HuH-7 (cell line): ENCODE measurements at places on chromosomes 5 and 9.

GRCh38 chr9:112839331-112839730, 51.3 kb downstream of the SLC46A2 start:
- DNase-seq = no peak

DNA sequence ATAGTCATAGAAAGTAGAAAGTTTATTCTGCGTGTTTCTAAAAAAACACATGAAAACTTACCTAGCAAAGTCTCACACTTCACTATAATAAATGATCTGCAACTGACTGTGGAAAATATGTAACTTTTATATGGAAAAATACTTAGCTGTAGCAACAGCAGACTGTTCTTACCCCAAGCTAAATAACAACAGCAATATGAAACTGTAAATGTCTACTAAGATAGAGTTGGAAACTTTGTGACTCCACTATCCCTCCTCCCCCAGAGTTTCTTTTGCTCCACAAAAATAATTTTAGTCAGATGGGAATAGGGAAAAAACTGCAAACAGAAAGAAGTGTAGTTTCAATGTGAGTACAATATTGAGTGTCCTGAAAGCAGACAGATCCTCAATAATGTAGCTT, 21.0 kb downstream of the MLLT3 start:
- no peak for DNase-seq

DNA sequence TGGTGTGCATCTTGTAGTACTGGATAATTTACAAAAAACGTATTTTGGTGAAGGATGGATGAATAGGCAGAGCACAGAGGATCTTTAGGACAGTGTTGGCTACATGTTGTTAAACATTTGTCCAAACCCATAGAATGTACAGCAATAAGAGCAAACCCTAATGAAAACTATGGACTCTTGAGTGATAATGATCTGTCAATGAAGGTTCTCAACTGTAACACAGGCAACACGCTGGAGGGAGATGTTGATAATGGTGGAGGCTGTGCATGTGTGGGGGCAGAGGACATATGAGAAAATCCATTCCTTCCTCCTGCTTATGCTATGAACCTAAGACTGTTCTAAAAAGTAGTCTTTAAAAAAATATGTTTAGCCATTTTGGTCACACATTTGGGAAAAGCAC, 194.0 kb downstream of the FER start:
- DNase-seq = no peak

- no peak for DNase-seq
Measured at GRCh38 chr5:169567079-169567478, 16.5 kb upstream of the SPDL1 start.

GRCh38 chr9:112081918-112082729, 93.0 kb downstream of the SUSD1 start:
- no peak for DNase-seq

GRCh38 chr9:124428751-124429529, 13.7 kb upstream of the PSMB7 start:
- DNase-seq = no peak

DNA sequence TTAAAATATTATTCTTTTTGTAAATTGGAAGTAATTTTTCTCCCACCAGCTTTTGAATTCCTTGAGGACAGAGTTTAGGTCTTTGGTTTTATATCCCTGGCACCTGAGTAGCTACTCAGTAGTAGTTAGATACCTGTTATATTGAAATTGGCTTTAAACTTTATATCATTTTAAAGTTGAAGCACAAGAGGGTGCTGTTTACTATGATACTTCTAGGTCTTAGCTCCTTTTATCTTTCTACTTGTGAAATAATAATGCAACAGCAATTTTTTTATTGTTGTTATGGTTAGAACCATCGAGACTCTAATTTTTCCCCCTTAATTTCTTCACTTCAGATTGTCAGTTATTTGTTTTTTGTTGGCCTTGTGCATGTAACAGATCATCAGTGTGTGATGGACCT, 46.3 kb downstream of the AP3S1 start:
- no peak for DNase-seq

DNA sequence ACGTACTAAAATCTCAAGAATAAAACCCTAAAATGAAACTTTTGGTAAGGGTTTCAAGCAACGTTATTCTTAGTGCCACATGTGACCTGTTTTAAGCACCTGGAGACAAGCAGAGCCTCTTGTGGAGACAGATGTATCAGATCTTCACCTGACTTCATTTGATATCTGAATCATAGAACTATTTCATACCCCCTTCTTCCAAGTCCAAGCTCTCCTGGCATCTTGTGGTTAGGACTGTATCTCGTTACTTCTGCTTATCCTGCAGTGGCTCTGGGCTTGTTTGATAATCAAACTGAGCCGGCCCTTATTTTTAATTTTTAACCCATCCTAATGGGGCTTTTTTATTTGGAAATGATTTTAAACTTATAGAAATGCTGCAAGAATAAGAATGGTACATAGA, 11.1 kb upstream of the FSD1L start:
- no peak for DNase-seq

DNA sequence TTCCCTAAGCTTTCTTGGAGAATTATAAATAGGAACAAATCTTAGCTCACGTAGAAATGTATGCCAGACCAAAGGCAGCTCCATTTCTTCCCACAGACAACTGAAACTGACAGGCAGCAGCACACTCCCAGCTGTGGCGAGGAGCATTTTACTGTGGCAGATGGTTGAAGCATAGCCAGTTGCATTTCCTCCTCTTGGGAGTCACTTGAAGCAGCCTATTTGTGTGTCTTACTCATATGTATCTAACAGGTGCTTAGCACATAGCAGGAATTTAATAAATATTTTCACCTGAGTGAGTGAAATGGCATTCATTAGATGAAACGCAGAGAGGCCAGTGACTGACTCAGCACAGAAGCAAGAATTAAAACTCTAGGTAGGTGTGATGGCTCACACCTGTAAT, 12.3 kb upstream of the MTMR12 start:
- no peak for DNase-seq

DNA sequence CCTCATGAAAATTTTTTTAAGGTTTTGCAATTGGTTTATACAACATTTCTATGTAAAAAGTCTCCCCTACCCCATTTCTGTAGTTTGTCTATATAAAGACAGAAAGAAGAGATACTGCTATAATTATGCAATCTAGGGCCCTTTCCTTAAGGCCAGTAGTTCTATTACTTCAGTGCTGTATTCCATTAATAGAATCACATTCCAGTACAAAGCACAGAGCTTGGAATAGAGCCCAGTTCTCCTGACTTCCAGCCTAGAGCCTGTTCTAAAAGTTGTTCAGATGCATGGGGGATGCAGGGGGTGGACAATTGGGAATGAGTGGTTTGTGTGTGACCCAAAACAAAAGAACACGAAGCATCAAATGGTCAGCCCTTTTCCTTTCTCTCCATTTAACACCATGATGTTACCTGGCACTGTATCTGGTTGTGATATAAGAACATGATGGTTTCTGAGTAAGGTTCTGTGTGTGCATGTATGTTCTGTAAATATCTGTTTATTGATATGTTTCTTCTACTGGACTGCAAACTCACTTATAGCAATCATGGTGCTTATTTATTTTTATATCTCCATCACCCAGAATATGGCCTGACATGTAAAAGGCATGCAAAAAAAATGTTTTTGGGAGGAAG, 8.2 kb upstream of the GRAMD2B start:
- no peak for DNase-seq

GRCh38 chr5:56352808-56353590, 119.9 kb upstream of the ANKRD55 start:
- no peak for DNase-seq

DNA sequence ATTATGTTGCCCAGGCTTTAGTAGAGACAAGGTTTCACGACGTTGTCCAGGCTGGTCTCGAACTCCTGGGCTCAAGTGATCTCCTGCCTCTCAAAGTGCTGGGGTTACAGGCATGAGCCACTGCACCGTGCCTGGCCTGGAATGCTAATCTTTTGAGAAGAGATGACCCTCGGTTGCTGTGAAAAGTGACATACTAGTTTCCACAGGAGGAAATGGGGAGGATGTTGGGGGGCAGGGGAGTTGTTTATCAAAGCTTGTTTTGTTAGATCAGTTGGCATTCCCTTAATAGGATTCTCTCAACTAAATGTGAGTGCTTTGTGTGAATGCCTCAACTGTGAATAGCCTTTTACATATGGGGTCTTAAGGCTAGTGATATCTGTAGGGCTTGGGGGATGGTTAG, 16.4 kb upstream of the MATR3 start:
- no peak for DNase-seq

- DNase-seq = no peak
Measured at GRCh38 chr9:91711755-91712601, 238.1 kb downstream of the ROR2 start.

DNA sequence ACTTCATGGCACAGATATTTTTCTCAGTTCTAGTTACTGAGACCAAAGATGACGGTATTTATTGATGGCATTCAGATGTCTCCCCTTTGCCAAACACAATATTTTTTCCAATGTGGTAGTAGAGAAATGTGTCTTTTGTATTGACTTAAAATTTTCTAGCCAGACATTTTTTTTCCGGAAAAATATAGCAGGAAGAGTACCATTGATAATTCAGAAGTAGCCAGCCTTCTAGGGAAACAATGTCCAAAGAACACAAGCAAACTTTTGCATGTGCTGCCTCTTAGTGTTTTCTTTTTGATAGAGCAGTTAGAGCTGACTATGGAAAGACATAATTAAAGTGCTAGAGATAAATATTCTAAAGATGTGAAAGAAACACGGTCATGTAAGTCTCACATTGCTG, 231.4 kb downstream of the MARCHF11 start:
- DNase-seq = no peak

DNA sequence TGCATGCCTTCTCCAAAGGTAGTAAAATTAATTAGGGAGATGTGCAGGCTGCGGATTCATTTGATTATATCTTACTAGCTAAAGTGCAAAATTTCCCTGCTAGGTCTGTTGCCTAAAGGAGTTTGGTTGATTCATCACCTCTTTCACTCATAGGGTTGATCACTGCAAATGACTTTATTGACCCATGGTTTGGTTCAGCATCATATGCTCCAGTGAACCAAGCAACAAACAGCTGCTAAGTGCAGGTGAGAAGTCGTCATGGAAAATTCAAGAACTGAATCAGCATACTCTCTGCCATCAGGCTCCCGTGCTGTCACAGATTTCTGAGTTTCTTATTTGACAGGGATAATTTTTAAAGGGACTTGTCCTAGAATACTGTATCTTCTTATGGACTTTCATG, 571.8 kb upstream of the CDH18 start:
- DNase-seq = no peak

GRCh38 chr9:129254566-129255287, 76.7 kb upstream of the IER5L start:
- DNase-seq = no peak

- no peak for DNase-seq
Measured at GRCh38 chr5:157944938-157945337, 86.0 kb upstream of the CLINT1 start.

DNA sequence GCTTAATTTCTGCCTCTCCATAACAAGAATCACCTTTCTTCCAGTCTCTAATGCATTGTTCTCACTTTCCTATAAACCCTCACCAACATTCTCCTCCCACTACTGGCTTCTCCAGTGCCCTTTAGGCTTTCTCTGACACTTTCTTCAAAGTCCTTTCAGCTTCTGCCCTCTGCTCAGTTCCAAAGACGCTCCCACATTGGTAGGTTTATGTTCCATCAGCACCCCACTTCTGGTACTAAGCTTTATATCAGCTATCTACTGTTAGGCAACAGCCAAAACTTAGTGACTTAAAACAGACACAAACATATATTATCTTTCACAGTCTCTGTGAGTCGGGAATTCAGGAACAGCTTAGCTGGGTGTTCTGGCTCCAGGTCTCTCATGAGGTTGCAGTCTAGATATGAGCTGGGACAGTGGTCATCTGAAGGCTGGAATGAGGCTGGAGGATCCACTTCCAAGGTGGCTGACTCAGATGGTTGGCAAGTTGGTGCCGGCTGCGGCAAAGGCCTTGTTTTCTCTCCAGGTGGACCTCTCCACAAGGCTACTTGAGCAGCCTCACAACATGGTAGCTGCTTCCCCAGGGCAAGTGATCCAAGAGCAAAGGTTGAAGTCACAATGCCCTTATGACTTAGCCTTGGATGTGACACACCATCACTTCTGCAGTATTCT, 37.4 kb downstream of the BOD1 start:
- DNase-seq = no peak

DNA sequence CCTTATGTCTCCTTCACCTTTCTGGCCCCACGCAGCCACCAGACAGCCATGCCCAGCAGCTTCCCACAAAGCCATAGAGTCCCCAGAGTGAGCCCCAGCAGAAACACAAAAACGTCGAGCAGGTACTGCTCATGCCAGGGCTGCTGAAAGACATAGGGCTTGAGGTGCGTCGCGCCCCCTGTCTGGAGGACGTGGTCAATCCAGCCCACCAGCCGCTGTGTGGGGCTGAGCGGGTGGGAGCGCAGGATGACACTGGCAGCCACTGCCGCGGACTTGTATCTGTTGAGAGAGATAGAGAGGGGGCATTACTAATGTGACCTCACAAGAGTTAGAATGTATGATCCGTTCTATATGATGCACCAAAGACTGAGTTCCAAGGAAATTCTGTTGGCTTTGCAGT, 31.0 kb downstream of the UGT3A2 start:
- DNase-seq = no peak

DNA sequence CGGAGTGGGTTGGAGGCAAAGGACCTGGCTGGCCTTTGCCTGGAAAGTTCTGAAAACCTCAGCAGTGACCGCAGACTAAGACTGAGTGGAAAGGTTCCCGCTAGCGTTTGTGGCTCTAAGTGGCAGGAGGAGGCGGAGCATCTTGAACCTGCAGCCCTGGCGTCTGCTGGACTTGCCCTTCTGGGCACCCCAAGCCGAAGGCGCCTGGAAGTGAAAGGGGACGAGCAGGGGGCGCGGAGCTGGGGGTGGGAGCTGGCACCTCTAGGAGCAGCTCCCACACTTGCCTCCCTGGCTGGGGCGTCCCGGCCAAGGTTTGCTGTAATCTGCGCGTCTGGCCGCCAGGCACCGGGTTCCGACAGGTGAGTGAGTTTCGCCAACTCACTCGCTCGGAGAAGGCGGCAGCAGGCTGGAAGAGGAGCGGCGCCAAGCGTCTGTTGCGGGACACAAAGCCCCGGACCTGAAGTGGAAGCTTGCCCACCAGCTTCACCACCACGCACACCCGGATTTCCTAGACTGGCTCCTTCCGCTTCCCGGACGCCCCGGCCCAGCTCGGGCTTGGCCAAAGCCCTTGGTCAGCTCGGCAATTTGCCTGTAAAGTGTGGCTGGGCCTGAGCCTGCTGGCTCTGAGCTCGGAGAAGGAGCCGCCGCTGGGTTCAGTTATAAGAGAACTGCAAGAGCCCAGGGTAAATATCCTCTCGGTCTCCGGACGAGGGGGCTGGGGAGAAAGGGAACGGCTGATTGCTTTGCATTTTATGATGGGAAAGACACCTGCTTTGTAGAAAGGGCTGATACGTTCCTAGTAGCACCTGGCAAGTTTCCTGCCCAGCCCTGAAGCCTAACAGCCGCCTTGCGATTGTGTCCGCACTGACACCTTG, at the start of gene GNA14:
GNA14 (minus strand) TSS at position 89 of the 875 bp plus-strand sequence. CDS start 529 bp downstream, outside the sequence.
- no peak for DNase-seq

DNA sequence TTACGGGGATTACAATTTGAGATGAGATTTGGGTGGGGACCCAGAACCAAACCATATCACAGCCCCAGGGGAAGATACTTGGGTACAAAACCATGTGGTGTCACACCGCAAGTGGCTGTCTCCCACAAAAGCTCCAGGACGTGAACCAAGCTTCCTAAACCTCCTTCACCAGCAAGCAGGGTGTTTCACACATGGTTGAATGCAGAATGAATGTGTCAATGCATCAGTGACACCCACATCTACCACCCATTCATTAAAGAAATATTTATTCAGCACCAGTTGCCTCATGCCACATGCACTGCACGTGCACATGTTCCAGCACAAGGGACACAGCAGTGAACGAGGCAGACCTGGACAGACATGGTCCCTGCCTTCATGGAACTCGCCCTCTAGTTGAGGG, 70.9 kb upstream of the SPOCK1 start:
- DNase-seq = no peak
